ENCODE measurements at places on chromosomes 16 and 17. TPM values are rescaled to one million over a fixed set of nuclear protein-coding genes. Genes with fewer than 3 reads are reported as not detected.

AGRP gene
- not detected for total RNA-seq

HOXB1 gene
- not detected for total RNA-seq

ITGAX gene
- total RNA-seq = not detected

ADAP2 gene
- total RNA-seq = 3.3 TPM

KRTAP2-3 gene
- total RNA-seq = 0.56 TPM

ITGAD gene
- not detected for total RNA-seq

NHLRC4 gene
- 0.99 TPM for total RNA-seq
